Ovary (tissue), 10 donors: ENCODE measurements at places on chromosomes 16 and 17. TPM values are rescaled to one million over a fixed set of nuclear protein-coding genes. Genes with fewer than 3 reads are reported as not detected.

The ZNRF1 gene
- 18.4 TPM for total RNA-seq

DNA sequence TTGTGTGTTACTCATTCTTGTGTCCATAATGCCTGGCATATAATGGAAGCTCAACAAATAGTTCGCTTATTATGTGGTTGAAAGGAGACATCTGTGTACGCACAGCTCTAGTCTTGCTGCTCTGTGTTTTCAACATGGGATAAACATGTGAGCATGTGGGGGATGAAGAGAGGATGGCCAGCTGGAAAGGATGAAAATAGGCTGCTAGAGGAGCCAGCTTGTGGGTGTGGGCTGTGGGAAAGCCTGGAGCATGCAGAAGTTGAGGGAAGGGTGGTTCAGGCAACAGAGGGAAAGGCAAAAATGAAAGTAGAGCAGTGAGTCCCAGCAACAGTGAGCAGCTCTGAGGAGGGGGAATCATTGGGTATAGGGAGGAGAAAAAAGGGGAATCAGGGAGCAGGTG, 324.6 kb upstream of the CDH11 start:
- H3K4me1 ChIP-seq: no peaks in the 10 kb centered on the region
- DNase-seq: no peak
- no peaks in the 10 kb centered on the region for H3K27me3 ChIP-seq

DNA sequence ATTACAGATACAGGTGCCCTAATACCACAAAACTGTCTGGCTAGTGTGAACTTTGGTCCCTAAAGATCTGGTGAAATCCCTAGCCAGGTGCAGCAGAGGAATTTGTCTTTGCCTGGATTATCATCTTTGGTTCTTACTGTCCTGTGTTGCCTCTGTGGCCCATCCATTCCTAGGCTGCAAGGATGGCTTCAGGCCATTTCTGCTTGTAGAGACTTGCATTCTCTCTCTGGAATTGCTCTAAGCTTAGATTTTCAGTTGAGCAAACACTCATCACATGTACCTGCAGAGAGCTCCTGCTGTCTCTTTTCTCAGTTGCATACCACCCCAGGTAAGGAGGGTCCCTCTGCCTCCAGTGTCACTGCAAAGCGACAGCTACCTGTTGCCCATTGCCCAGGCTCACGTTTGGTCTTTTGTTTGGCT, 114.9 kb downstream of the PRKCA start:
- H3K27ac ChIP-seq: no peak overlapping the region
- DNase-seq: no peak
- peaks cover 4% of the 10 kb centered on the region for H3K4me1 ChIP-seq
- H3K27me3 ChIP-seq: no peaks in the 10 kb centered on the region

GRCh38 chr17:17769869-17770631, 66.7 kb downstream of the SREBF1 start:
- H3K4me1 ChIP-seq: peaks cover 27% of the 10 kb centered on the region
- no peak overlapping the region for H3K27ac ChIP-seq
- DNase-seq: no peak
- no peak overlapping the region for H3K4me3 ChIP-seq
- no peaks in the 10 kb centered on the region for H3K27me3 ChIP-seq
- no peaks in the 10 kb centered on the region for H3K36me3 ChIP-seq

- no peak overlapping the region for H3K4me3 ChIP-seq
- no peak overlapping the region for H3K27ac ChIP-seq
- DNase-seq: peak; percentile 39
- H3K4me1 ChIP-seq: peaks cover 11% of the 10 kb centered on the region
- H3K36me3 ChIP-seq: no peaks in the 10 kb centered on the region
- H3K27me3 ChIP-seq: no peaks in the 10 kb centered on the region
Measured at GRCh38 chr16:79528338-79528737, 72.2 kb downstream of the MAF start.
